GF-D8 (cell line): ENCODE measurements at places on chromosomes 12 and 14.

DNA sequence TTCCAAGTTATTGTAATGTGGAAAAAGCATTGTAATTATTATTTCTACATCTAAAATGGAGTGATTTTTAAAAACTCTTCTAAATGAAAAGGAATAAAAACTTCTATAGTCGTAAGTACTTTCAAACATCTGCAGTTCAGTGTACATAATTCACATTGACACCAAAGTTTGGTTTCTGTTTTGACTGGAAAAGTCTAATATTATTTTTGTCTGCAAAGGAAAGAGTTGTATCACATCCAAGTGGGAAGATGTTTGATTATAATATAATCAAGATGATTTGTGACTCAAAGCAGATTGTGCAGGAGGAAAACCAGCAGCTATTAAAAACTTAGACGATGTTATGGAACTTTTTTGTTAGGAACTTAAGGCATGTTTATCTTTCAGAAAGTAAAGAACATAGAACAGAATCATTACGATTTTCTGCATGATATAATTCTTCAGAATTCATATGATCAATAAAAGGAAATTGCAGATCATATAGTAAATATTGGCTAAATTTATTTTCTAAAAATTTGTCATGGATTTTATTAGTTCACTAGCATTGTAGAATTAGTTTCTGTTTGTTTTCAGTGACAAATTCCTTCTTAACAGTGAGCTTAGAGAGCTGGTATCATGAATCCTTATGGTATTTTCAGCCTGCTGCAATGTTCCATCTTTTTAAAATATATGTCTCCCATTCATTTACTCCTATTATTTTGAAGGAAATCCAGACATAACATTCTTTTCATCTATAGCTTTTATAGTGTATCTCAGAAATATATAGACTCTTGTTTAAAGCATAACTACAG is 145.8 kb downstream of the MIPOL1 start:
- no peak for DNase-seq

DNA sequence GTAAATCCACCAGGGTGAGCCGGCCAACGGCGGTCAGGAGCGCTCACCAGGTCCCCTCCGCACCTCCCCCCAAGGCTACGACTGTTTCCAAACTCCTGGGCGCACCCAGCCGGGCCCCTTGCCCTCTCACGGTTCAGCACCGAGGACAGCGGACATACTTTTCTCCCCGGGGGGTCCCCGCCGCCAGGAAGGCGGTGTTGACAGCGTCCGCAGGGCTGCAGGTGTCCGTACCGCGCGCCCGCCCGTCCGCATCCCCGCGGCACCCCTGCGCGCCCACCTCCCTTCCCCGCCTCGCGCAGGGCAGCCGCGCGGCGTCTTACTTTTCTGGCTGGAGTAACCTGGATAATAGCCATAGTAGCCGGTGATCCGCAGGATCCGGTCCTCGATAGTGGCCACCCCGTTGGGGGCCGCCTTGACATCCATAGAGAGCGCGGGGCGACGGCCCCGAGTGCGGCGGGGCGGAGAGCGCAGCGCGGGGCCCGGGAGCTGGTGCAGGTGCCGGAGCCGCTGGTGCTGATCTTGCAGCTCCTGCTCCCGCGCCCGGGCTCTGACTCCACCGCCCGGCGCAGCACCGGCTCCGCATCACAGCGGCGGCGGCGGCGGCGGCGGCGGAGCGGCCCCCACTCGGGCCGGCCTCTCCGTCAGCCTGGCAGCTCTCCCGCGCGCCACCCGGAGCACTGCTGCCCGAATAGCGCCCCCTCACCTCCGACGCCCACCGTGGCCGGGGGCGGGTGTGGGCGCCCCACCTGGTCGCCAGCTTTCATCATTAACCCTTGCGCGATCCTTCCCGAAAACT is at the start of gene SLC35F4:
SLC35F4 (minus strand) TSS at position 690 of the 796 bp plus-strand sequence.
- no peak for DNase-seq

DNA sequence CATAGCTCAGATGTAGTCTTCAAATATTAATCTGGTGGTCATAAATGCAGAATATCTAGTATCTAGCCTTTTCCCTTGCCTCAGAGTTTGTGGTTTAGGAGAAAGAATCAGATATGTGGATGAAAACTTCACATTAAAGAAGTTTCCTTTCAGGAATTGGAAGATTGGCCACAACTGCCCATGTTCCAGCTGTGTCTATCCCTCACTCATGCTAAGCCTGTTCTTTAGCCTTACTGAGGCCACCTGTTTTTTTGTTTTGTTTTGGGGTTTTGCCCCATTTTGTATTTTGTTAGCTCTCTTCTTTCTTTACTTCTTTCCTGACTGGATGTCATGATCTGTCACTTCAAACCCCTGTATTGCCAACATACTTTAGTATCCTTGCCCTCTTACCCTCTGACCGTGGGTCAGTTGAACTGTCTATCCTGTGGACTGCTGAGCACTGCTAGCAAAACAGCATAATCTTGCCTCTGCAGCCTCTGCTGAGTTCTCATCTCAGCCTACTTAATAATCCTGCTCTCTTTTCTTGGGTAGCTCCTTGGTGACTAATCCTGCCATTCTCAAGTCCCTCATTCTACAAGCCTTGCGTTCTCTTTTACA is 22.0 kb upstream of the CCT2 start:
- no peak for DNase-seq

GRCh38 chr12:85825746-85826145 is 10.5 kb downstream of the RASSF9 start:
- DNase-seq = no peak

DNA sequence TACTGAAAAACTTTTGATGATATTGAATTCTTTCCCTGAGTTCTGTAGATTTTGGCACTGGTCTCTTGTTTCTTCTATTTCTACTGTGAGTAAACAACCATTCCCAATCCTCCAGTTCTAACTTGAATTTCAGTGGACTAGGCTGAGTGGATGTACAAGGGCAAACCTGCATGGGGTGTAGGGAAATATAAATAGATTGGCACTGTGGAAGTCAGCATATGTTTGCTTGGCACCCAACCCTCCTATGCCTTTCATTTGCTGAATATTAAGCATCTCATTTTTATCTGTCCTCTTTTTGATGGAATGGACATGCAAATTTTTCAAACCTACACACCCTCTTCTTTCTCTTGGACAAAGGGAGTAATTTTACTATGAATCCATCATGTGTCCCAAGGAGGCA is 828.3 kb downstream of the DIO2 start:
- no peak for DNase-seq

DNA sequence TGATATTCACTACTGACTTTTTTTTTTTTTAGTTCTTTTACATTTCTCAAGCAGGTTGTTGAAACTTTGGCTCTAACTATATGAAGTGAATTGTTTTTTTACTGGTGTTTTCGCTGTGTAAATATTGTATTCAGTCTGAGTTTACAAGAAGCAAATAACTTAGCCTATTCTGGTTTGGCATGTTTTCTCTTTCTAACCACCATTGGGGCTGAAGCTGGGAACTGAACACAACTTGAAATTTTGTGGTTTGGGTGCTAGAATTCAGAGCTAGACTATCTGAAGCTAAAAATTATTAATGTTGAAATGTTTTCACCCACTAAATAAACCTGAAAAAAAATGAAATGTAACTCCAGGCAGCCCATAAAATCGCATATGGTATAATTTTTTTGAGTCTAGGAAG is 37.2 kb downstream of the RAD51B start:
- DNase-seq = no peak

- DNase-seq = no peak
Observed at GRCh38 chr12:7751394-7751793, 4.2 kb upstream of the CLEC4C start.

- no peak for DNase-seq
Observed at GRCh38 chr14:76261371-76261811, 109.7 kb downstream of the GPATCH2L start.

DNA sequence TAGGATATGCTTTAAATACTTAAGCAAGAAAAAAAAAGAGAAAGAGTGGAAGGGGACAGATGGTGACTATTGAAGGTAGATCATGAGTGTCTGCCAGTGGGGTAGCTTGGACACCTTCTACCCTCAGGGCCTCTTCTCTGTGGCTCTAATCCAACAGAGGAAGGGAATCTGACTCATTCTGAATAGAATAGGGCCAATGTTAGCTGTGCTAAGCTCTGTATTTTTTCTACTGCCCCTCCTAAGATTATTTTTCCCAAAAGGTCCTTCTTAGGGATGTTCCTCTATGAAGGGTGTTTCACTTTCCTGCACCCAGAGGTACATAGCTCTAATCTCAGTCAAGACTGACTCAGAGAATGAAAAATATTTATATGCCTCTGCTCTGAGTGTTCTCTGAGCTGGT is 25.6 kb downstream of the UNC79 start:
- DNase-seq = no peak

- DNase-seq = no peak
Observed at GRCh38 chr12:74584483-74585062, 46.9 kb downstream of the ATXN7L3B start.

GRCh38 chr12:15646581-15646980 is 142.6 kb downstream of the EPS8 start:
- DNase-seq = no peak
